Caudate nucleus (tissue), 63 donors: ENCODE measurements at places on chromosomes 2 and 18.

DNA sequence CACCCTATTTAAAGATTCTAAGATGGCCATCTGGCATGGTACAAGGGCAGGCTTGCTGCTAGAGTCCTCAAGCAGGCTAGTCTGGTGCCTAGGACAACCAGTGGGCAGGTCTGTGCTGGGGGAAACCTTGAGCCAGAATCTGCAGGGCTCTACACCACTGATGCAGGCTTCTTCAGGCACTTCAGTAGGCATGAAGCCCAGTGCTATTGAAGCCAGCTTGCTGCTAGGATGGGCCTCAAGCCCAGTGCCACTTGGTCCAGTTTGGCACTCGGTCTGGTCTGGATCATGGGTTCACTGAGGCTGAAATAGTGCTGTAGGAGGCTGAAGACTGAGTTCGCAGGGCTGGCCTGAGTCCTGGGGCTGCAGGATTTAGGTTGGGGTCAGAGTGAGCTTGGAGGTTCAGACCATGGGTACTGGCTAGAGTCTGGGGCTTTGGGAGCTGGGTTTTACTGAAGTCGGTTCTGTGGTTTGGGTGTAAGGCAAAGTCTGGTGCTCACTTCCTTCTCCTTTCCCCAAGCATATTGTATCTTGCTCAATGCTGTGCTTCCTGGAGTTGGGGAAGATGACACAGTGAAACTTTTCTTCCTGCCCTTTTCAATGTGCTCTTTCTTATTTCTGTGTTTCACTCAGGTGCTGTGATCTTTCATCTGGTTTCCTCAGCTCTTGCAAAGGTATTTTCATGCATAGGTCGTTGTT lies 41.2 kb downstream of the SP100 start:
- DNase-seq: no peak

GRCh38 chr18:23805898-23806297 lies 116.6 kb downstream of the LAMA3 start:
- DNase-seq: no peak

DNA sequence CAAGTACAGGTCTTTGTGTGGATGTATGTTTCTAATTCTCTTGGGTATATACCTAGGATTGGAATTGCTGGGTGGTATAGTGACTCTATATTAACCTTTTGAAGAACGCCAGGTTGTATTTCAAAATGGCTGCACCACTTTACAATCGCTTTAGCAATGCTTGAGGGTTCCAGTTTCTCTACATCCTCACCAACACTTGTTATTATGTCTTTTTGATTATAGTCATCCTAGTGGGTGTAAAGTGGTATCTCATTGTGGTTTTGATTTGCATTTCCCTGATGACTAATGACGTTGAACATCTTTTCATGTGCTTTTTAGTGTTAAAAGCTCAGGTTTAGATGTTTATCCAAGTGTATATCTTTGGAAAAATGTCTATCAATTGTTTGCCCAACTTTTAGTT lies 39.5 kb downstream of the CTIF start:
- no peak for DNase-seq

DNA sequence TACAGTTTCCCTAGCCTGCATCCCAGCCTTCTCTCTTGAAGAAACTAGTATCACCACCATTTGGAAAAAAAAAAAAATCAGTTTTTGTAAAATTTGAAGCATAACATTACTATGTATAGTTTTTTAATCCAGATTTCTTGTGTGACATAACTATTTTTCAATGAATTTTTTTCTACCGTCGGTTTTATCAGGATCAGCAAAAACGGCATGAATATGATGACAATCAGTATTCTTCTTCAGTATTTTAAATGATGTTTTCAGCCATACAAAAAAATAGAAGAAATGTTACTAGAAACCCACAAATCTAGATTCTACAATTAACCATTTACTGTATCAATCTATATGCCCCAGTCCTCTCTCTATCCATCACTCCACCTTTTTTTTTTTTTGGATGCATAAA lies 103.9 kb downstream of the MGAT5 start:
- no peak for DNase-seq

DNA sequence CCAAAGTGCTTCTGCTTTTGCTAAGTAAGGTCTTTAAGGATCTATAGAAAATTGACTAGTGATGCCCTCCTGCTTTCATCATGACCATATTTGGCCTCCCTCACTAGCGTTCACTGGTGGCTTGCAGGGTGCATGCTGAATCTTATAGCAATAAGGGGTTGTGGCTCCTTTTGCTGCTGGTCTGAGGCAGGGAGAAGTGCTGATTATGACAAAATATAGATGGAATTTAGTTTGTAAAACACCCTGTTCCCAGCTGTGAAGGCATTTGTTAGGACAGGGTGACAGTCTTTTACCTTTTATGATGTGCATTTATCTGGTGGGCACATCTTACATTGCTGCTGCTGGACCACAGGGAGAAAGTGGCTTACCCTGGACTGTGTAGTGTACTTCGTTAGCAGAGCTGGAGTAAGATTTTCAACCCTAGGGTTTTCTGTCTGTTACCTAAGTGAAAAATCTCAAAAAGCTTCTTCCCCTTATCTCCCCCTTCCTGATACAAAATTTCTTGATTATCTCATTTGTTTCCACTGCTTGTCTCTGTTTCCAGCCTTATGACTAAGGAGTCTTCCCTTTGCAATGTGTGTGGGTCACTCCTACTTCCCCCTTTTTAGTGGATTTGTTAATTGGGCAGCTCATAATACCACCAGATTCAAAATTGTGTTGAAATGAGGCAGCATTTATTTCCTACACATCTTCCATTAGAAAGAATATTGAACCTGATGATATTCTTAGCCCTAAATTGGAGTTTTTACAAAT lies 21.2 kb upstream of the RPL37A start:
- DNase-seq: no peak

- no peak for DNase-seq
These were observed 478.1 kb upstream of the CHAC2 start for GRCh38 chr2:53289309-53290006.

- DNase-seq: no peak
These were observed 1.6 kb downstream of the TMEM177 start for GRCh38 chr2:119680457-119681202.

- DNase-seq: no peak
These were observed 24.3 kb upstream of the KLHL29 start for GRCh38 chr2:23360571-23361125.

- DNase-seq: no peak
These were observed 51.1 kb downstream of the RTN4 start for GRCh38 chr2:54999182-54999581.

DNA sequence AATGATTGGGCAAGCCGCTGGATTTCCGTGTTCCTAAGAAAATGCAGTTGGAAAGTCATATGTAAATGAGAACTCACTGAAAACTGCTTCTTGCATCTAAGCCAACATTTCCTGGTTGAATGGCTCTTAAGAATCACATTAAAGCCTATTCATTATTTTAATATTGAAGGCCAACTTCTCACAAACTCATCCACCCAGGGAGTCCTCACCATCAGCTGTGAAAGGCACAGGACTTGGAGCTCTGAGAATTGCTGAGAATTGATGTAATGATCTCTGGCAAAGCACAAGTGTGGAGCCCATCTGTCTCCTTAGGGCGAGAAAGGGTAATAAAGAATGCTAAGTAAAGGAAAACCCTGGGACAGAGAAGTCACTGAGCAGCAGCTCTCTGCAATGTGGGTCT lies 55.9 kb upstream of the APCDD1 start:
- no peak for DNase-seq

DNA sequence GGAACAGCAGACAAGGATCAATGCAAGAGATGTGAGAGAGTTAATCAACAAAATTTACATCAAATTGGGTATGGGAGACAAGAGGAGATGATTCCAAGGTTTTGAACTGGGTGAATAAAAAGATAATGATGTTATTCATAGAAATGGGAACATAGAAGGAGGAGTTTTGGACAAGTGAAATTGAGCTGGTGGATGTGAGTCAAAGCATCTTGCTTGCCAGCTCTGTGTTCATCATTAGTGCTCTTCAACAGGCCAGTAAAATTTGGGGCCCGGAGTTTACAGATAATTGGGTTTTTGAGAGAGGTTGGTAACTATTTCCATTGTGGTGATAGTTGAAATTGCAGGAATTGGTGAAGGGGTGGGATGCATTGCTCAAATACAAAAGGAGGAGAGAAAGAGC lies 69.9 kb upstream of the CAVIN2 start:
- DNase-seq: no peak

DNA sequence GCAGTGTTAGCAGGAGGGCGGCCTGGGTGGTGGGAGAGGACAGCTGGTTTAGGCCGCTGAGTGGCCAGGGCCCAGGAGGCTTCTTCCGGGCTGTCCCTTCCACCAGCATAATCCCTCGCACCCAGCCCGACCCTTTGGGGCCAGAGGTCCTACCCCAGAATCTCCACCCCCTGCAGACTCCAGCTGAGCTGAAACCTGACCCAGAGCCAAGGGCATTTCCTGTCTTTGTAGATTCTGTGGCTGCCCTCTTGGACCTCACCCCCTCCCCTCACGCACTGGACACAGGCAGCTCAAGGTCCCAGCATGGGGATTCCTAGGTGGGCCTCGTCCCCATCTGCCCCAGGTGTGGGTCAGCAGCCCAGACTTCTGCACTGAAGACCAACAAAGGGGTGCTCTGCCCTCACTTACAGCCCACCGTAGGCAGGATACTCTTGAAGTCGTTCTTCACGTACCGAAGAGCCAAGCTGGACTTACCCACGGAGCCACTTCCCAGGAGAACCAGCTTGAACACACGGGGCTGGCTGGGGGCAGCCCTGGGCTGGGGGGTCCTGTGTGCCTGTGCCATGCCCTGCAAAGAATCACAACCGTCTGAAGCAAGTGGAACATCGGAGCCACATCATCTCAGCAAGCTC lies 4.8 kb downstream of the RAB17 start:
- no peak for DNase-seq

GRCh38 chr18:25736516-25736915 lies 353.9 kb downstream of the SS18 start:
- DNase-seq: no peak

GRCh38 chr2:41910126-41910525 lies 137.7 kb upstream of the PKDCC start:
- DNase-seq: no peak

DNA sequence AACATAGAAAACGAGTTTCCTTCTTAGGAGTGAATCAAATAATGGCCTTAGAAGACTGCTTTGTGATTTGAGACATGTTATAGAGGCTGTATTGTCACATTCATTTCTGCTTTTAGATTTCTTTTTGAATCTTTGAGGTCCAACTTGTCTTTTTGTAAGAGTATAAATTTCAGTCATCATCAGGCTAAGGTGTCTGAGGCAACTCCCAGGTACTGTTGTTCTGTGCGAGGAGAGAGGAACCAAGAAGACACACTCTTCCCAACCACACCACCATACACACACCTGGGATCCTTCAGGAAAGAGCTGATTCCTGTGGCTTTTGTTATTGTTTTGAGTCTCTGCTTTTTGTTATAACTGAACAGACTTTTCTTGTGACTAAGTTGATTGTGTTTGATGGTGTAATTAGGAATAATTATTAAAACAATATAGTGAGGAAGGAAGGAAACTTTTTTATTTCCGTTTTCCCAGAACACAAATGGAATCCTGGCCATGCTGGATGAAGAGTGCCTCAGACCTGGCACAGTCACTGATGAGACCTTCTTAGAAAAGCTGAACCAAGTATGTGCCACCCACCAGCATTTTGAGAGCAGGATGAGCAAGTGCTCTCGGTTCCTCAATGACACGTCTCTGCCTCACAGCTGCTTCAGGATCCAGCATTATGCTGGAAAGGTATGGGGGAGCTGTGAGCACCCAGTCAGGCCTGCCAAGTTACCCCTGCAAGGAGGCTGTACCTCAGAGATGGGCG lies 140.4 kb downstream of the MYO1B start:
- DNase-seq: no peak

DNA sequence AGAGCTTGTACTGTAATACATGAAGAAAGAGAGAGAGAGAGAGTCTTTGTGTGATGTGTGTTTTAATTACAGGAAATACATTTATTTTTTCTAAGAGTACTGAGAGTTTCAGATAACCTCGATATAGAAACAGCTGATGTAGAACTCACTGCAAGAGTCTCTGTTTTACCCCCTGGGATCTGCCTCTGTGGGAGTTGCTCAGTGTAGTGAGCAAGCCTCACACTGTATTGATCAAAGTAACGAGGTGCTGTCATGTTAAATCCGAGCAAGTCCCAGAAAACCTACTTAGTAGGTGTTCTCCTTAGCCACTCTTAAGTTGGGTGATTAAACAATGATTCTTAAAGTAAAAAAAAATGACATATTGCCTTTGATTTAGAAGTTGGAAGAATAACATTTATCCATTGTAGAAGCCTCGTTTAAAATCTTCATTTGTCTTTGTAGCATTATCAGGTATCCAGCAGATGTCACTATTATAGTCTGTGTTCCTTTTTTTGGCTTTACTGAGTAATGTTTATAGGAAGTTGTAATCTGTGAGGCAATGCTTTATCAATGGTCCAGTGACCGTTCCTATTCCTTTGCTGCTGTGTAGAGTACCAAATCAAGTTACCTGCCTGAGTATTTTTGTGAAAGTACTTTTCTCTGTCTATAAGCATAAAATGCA lies 219.0 kb downstream of the MYO3B start:
- DNase-seq: no peak

DNA sequence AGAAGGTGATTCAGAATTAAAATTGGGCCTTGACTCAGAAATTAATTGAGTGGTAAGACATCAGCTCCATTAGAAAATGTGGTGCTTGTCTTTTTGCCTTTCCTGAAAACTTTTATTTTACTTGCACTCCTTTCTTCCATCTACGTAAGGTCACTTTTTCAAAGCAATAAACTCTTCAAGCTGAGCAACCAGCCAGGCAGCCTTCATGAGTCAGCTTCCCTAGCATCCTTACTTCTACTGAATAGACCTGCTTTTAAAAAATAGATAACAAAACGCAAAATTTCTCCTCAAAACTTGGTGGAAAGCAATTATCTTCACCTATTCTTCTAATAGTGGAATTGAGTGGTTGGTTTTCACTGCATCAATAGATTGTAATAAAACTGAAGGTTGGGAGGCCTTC lies 504.2 kb downstream of the ARHGAP15 start:
- DNase-seq: no peak

- DNase-seq: no peak
These were observed 17.7 kb upstream of the SERPINB2 start for GRCh38 chr18:63869851-63870250.

- DNase-seq: no peak
These were observed 8.7 kb upstream of the HNMT start for GRCh38 chr2:137955536-137955935.

DNA sequence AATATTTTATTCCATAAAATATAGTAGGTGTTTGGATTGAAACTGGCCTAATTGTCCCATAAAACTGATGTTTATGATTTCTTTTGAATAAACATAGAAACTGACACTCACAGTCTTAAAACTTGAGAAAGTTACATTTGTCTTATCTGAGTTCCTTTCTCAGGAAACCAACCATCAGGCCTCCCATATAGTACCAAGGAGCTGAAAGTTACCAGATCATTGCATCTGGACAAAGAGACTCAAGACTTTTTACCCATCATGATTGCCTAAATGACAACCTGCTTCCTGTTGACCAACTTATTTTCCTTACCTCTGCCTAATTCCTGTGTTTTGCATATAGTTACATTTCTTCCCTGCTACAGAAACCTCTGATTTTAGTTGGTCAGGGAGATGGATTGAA lies 137.0 kb upstream of the XPO1 start:
- DNase-seq: no peak

GRCh38 chr2:192578780-192579179 lies 384.0 kb upstream of the TMEFF2 start:
- no peak for DNase-seq
